Dorsolateral prefrontal cortex (tissue), 122 donors: ENCODE measurements at places on chromosomes 11 and 22.

DNA sequence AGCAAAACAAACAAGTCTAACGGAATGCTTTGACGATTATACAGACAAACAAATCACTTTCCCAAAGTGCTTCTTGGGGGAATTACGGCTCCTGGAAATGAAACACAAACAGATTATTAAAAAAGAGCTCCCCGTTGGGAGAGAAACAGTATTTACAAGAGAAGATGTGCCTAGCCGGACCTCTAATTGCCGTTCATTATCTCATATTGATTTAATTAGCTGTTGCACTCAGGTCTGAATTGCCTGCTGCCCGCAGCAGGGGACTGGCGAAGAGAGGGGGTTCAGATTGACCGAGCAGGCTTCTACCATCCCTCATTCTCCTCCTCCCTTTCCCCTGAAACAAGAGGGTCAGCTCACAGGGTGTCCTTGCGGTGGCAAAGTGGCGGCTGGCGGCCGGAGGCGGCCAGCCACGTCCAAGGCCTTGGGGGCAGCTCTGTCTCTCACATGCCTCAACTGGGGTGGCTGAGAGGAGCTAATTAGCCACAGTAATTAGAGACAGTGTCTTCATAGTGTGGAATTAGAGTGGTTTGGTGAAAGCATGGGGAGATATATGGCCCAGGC is 295.1 kb downstream of the MIAT start:
- no peak for DNase-seq

DNA sequence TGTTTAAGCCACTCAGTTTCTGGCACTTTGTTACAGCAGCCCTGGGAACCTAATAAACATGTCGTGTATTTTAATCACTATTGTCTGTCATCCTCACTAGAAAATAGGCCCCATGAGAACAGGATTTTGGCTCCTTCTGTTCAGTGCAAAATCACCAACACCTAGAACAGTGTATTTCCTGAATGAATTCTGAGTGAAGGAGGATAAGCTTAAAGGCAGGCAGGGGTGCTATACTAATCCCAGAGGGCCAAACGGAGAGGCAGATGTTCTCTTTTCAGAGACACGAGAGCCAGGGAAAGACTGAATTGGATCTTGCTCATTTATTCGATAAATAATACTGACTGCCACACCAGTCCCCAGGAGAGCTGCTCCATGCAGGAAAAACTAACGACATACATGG is 10.4 kb downstream of the SMCO4 start:
- DNase-seq: no peak

DNA sequence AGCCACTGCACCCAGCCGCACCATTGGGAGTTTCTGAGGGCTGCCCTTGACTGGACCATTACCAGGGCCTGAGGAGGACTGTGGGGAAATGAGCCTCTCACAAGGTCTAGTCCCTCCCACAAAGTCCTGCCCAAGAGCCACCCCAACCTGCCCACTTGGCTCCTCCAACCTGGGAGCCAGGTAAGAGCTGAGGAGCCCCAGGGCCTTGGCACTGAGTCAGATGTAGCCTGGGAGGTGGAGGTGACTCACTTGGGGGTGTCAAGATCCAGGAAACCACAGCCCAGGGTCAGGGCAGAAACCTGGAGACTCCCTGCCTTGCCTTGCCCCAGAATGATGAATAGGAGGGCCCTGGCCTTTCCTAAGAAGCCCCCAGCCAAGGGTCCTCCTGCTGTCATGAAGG is 25.8 kb upstream of the P2RY2 start:
- DNase-seq: peak; percentile 22

DNA sequence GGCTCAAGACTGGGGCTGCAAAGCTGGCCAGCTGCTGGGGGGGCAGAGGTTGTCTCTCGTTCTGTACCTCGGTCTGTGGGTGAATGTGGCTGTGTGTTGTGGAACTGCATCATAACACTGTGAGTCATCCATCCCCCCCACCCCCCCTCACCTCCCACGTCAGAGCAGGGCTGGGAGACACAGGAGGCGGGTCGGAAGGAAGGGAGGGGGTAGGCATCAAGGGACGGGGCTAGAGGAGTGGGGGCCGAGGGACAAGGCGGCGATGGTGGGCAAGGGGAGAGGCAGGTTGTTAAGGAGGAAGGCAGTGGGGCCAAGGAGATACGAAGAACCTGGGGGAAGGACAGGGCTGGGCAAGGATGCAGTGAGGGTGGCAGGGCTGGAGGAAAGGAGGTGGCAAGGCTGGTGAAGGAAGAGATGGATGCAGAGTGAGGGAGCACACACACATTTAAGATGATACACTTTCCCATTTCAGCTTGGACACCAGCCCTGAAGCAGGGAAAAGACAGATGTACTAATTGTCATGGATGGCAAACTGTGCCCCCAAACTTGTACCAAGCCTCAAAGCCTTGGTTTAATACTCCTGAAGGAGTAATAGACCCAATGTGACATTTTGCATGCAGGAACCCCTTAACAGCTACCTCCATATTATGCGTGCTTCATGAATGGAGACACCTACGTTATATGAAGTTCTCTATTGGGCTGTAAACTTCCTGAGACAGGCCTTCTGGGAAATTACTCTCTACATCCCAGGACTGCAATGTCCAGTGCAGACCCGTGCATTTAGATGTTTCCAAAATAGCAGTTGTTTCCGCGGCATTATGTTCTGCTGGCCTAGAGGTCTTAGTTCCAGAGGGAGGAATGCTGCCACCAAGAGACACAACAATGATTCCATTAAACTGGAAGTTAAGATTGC is at the start of gene YPEL4:
Gene YPEL4 (minus strand): TSS at position 87 of the 913 bp plus-strand sequence. CDS start 2,805 bp downstream, outside the sequence.
- peak; percentile 78 for DNase-seq

- no peak for DNase-seq
Measured at GRCh38 chr22:27542602-27543001, 259.0 kb downstream of the MN1 start.

DNA sequence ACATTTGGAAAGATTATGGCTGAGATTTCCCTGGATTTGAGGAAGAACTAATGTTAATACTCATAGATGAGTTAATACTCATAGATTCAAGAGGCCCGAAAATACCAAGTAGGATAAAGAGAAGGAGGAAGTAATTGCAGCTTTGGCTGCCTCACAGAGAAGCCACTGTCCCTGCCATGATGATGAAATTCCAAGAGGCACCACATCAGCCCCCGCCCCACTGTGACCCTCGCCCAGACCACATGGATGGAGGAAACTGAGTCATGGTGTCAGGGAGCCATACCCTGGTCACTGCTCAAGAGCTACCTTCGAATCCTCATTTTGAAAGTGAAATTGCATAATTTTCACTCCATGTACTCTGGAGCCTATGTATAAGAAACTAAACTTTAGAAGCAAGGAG is 92.9 kb upstream of the SLC22A12 start:
- no peak for DNase-seq

DNA sequence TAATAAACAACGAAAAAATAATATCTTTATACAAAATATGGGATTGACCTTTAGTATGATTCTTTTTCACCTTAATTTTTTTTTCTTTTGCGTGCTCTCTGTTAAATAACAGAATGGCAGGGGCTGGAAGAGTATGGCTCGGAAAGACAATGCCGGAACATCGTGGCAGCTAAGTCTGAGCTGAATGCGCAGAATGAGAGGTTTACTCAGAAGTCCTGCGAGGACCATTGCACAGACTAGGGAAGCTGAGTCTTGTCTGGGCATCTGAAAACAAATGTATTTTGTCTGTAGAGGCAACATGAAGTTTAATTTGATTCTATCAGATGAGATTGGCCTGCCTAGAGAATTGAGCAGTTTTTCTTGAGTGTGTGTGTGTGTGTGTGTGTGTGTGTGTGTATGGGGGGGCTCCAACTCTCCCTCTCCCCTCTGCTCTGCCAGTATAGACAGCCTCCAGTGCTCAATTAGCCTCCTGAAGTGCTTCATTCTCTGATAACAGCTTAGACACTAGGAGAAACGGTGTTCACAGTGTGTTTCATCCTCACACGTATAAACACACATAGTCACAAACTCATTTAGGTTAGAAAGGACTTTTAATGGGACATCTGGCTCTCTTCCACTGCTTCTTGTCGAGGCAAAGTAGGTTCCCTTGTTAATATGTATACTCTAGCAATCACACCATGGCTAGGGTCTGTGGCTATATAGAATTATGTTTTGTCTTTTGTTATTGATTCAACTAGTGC is 244.3 kb upstream of the SORL1-AS1 start:
- no peak for DNase-seq

DNA sequence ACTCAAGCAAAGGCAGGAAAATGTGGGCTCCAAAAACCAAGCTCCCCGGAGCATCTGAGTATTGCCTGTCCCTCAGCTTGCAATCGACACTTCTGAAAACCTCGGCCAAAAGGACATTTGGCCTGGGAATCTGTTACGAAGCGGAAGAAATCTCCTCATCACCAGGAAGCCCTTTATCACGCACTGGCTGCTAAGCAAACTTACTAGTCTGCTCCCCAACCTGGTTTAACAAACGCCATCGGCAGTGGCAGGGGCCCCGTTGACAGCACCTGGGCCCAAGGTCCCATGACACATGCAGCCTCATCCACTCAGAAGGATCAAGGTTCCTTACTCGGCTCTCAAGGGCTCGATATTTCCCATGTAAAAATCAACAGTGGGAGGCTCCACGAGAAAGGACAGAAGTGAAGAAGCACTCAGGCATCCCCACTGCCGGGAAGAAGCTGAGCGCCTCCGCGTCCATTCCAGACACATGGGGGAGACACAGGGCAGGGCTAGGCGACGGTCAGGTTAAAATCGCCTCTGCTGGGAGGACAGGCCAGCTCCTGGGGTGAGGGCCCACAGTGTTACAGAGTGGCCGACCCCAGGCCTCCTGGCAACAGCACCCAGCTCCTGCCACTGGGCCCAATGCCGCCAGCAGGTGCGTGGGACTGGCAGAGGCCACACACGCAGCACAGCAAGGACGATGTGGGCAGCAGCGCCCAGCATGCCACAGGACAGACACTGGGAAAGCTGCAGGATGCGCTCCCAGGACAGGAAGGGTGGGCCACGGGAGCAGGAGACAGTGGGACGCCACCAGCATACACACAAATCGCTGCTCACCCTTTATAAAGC is 27.1 kb downstream of the BRD1 start:
- DNase-seq: peak; percentile 46

DNA sequence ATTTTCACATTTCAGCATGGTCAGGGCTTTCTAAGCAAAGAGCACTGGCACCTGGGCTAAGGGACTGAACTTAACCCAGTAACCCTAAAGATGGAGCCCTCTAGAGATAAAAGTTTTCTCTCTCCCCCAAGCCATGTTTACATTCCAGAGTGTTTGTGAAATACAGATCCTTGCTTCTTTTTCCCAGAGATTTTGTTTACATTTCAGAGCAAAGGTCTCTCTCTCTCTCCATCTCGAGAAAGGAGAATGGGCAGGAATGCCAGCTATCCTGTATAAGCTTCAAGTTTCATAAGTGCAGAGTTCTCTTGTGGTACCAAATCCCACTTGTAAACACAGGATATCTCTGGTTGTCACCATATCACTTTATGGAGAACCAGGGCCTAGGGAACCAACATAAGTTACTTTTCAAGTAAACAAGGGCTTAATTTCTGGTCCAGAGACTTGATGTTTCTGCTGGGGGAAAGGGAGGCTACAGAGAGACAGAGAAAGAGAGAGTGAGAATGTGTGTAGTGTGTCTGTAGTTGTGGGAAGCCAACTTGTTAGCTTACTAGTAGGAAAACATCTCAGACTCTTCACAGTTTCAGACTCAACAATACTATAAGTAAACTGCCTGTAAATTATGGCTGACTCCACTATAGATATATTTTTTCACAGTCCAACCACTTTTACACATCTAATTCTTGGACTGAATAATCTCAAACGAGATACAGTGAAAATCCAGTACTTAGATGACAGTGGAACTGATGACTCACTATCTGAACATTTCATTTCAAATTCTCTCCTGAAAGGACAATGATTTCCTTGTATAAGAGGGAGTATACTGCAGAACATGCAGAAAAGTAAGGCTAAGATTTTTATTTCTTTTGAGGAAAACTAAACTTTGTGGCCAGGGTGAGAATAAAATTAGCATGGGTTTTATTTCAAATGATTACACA is 76.2 kb downstream of the ARHGAP32 start:
- no peak for DNase-seq

- DNase-seq: no peak
Measured at GRCh38 chr22:39276440-39277141, 31.8 kb upstream of the PDGFB start.

- DNase-seq: no peak
Measured at GRCh38 chr11:114097832-114098231, 38.3 kb downstream of the ZBTB16 start.

DNA sequence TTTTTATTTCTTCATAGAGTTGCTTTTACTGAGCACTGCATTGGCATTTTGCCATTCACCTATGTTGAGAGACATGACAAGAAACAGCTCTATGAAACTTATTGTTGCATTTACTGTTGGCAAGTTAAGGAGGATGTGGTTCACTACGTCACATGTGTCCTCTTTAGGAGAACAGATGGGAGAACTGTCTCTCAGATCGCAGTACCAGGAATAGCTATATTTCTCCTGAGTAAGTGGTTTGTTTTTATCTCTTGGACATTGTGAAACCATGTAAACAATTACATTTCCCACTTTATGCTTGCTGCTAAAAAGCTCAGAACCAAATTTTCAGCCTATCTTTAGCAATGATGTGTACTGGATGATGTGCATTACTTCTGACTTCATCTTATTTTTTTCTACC is 34.8 kb upstream of the PSMA1 start:
- DNase-seq: no peak

GRCh38 chr22:19868773-19869471 is 14.2 kb upstream of the GNB1L start:
- DNase-seq: peak; percentile 70

DNA sequence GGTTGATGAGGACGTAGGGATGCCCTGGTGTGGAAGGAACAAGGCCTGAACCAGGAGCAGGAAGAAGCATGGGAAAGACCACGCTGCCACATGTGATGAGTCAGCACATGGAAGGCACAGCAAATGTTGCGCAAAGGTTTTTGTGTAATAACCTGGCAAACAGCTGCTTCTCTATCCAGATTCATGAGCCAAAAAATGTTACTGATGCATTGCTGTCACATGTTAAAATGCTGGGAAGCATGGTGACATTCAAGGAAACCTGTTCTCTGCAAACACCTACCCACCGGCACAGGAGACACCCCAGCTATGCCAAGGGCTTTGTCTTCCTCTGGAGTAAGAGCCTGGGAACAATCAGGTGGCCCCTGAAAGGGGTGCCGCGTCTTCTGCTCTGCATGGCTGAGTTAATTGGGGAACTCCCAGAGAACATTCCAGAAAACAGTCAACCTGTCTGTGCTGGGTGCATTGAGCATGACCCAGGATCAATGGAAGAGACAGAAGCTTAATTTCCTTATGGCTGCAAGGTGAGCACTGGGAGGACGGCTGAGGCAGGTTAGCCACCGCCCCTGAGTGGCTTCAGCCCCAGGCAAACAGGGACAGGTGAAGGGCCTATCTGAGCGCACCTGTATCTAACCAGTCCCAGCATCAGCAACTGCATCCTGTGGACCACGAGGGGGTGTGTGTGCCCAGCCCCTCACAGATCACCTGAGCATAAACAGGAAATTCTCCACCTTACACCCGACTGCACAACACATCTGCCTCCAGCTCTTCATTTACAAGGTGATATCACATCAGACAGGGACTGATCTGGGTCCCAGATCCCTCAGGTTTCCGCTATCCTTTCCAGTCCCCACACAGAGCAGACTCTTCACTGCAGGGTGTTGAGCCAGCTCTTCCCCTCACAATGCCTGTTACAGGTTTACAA is 108.4 kb downstream of the GGTLC2 start:
- no peak for DNase-seq
